Left lung (tissue), 14 donors: ENCODE measurements at places on chromosomes 1 and 21. TPM values are rescaled to one million over a fixed set of nuclear protein-coding genes. Genes with fewer than 3 reads are reported as not detected.

Gene PDZK1
- total RNA-seq, result 0.29 TPM

Gene TMEM201
- 9.1 TPM for total RNA-seq

Gene FCRL6
- 2.2 TPM for total RNA-seq

Gene DNAH14
- 14.2 TPM for total RNA-seq

Gene SPTA1
- 0.06 TPM for total RNA-seq

Gene ACOT11
- total RNA-seq, result 10.4 TPM

Gene SIM2
- not detected for total RNA-seq

Gene OR2T11
- total RNA-seq, result not detected

Gene RSPH1
- 0.73 TPM for total RNA-seq

Gene AZIN2
- 2.3 TPM for total RNA-seq

Gene AMY1C
- 3.7 TPM for total RNA-seq

Gene C1QA
- total RNA-seq, result 395 TPM

Gene TMCO1
- total RNA-seq, result 91.5 TPM

Gene TMPRSS15
- total RNA-seq, result not detected

Gene SDHC
- 204 TPM for total RNA-seq

Gene DDR2
- 47.6 TPM for total RNA-seq

Gene EPHB2
- 11.3 TPM for total RNA-seq

Gene S100A8
- 1,365 TPM for total RNA-seq

Gene KMO
- total RNA-seq, result 5.9 TPM

Gene RPL11
- total RNA-seq, result 761 TPM

Gene CFHR2
- not detected for total RNA-seq

Gene SELE
- 3.4 TPM for total RNA-seq

Gene NPPA
- total RNA-seq, result 1.6 TPM

Gene CCDC185
- not detected for total RNA-seq

Gene SLC6A17
- 0.03 TPM for total RNA-seq

Gene S100A9
- total RNA-seq, result 193 TPM

Gene APOBEC4
- 0.26 TPM for total RNA-seq

Gene SPATA45
- not detected for total RNA-seq

Gene FRRS1
- total RNA-seq, result 15.1 TPM

Gene TRPM2
- total RNA-seq, result 25.6 TPM

Gene CHIA
- 2.6 TPM for total RNA-seq

Gene MFSD2A
- total RNA-seq, result 114 TPM

Gene TAS1R1
- total RNA-seq, result not detected
